ENCODE measurements at places on chromosomes 3 and 15.
A peak's percentile ranks its signal among the peaks of the same experiment; 100 is the strongest.

DNA sequence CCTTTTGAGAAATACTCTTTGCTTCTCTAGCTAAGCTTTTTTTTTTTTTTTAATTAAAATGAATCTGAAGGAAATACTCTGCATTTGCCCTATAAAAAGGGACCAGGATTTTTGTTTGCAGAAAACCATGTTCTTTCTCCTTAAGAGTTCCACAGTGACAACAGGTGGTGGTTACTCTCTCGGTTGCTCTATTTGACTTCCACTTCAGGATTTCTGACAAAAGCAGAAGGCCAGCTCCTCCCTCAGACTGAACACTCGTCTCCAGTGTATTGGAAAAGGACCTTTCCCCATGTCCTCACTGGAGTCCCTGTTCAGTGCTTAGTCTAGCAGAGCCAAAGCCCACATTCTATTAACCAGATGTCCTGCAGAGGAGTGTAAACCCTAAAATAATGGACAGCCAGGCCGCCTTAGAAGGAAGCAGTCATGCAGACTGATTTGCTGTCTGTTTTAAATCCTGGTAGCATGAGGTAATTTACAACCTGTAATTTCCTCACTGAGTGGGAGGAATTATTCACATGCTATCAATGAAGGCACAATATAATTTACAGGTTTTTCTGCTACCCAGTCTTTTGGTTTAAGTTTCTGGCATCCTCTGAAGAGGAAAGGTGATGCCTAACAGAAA lies 599.3 kb downstream of the PYDC2 start:
- no peak for DNase-seq

GRCh38 chr3:111610612-111611054 lies 15.5 kb upstream of the ZBED2 start:
- DNase-seq = no peak

- no peak for DNase-seq
These were observed 2.9 kb upstream of the PRRT3 start for GRCh38 chr3:9955067-9955502.

DNA sequence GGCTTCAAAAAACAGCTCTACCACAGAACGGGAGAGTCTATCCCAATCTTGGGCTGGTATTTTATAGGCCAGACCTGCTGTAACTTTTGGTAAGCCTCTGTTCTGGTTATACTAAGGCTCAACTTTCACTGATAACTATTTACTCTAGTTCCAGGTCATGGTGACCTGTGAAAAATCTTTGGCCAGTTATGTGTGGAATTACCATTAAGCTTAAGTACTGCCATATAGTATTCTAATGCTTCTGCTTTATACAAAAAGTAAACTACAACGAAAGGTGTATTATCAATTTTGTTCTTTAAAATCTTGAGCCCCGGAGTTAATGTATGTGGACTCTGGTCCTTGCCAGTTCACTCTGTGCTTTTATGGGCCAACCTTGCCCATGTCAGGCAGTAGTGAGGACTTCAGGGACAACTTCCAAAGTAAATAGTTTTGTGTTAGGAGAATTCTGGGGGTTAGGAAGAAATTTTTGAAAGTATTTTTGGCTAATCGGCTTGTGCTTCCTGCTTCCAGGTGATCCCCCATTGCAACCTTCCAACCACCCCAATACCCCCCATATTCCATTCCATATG lies 6.4 kb downstream of the SIAH2 start:
- DNase-seq = no peak

GRCh38 chr3:23948761-23949160 lies 3.7 kb downstream of the NR1D2 start:
- DNase-seq = no peak

DNA sequence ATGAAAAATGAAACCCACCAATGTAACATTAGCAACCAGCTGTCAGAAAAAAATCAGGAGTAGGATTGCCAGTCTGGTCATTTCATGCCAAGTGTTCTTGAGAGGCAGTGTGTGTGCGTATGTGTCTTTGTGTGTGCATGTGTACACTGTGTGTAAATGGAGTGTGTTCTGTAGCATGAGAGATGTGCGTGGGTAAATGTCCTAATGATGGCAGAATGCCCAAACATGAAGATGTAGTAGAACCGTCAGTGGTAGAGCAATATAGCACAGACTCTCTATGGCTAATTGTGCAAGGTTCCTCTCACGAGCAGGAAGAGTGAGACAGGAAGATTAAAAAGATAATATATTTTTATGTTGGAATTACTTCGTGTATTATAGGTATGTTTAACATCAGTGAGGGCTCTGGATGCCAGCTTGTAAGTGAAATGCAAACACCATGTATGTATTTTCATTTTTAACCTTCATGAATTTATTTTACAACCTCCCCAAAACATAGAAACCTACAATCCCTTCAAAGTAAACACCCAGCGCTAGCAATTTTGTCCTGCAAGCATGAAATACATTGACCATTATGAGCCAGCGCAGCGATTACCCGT lies 1038.7 kb downstream of the IGSF11 start:
- DNase-seq = no peak

DNA sequence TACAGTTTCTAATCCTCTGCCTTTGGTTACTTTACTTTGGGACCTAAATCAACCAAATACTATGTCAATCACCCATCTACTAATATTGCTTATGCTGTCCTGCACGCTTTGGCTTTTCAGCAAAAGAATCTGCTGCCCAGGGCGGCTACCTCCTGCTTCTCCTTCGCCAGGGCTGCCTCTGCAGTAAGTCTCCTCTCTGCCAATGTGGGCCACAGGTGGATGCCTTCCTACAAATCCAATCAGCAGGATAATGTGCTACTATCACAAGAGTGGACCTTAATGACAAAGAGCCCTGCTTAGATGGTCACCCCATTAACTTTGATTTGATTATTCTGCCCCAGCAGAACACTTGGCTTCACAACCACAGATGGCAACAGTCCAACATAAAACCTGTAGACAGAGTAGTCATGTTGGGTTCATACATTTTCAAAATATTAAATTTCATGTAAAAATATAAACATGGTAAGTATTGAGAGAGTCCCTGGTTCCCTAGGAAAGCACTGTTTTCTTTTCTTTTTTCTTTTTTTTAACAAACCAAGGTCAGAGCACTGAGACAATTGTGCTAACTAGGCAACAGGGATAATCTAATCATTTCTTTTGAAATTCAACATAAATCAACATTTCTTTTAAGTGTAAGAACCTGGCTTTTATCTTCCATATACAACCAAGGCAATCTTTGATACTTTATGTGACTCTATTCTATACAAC lies 298.3 kb downstream of the ZBTB20 start:
- no peak for DNase-seq

- no peak for DNase-seq
These were observed 43.6 kb downstream of the SEMA5B start for GRCh38 chr3:122984007-122984406.

GRCh38 chr15:89781891-89782618 lies 5.9 kb downstream of the MESP2 start:
- DNase-seq = no peak

DNA sequence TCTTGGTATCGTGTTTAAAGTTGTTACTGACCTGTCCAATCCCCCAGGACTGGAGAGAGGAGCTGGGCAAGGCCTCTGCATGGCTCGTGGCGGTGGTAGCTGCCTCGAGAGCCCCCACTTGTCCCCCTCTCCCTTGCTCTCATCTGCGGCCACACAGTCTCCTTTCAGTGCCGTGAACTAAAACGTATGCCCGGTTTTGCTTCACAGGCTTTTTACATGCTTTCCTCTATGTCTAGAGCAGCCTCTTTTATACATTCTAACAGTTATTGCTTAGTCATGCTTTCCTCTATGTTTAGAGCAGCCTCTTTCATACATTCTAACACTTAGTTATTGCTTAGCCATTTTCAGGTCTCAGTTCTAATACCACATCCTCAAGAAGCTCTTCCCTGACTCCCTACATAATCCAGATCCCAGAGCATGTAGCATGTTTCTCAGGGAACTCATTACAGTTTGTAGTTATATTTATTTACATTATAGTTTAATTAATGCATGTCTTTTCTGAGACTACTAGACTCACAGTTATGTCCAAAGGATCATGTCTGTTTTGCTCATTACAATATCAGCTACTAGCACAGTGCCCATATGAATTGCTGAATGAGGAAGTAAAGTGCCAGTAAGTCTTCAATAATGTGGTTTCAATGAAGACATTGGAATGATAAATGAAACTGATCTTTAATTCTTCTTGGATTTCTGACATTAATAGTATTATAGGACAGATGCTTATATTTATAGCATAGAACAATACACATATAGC lies 66.5 kb upstream of the TBL1XR1 start:
- DNase-seq = peak; percentile 20

- no peak for DNase-seq
These were observed 39.1 kb upstream of the OSBPL11 start for GRCh38 chr3:125634336-125634950.

GRCh38 chr15:31399544-31400171 lies 73.0 kb downstream of the KLF13 start:
- DNase-seq = no peak

DNA sequence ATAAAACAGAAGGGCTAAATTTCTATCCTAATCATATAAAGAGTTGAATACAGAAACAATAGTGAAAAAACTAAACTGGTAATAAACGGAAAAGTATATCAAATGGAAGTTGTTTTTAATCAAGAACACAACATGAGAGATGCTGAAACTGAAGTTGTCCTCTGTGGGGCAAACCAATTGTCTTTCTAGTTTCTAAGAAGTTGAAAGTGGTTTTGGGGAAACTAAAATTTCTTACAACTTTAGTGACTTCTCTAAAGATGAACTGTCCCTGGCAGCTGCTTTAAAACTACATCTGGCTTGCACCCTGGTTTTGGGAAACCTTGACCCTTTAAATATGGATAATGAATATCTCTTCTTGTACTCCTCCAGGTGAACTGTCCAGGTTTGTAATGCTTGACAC lies 155.6 kb downstream of the ADAM10 start:
- DNase-seq = no peak

DNA sequence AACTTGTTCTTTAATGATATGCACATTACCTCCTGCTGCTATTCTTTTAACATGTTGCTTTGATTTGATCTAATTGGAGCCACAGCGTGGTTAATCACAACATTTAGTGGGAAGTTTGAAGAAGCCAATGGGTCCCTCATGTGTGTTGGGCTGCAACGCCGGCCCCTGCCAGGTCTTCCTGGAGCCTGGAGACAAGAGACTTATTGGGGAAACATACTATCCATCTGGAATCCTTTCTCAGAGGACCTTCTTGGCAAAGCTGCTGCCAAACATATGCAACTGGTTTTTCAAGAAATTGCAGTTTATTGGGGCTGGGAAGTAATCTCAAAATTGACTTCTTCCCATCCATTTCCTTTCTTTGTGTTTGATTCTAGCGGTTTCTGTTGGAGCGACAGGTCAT lies 396.3 kb upstream of the PROK2 start:
- no peak for DNase-seq

- DNase-seq = no peak
These were observed 9.3 kb downstream of the TRA2B start for GRCh38 chr3:185928496-185928895.

- no peak for DNase-seq
These were observed 51.2 kb downstream of the FGF12 start for GRCh38 chr3:192675958-192676649.

GRCh38 chr3:128448491-128448890 lies 18.2 kb downstream of the DNAJB8 start:
- no peak for DNase-seq

DNA sequence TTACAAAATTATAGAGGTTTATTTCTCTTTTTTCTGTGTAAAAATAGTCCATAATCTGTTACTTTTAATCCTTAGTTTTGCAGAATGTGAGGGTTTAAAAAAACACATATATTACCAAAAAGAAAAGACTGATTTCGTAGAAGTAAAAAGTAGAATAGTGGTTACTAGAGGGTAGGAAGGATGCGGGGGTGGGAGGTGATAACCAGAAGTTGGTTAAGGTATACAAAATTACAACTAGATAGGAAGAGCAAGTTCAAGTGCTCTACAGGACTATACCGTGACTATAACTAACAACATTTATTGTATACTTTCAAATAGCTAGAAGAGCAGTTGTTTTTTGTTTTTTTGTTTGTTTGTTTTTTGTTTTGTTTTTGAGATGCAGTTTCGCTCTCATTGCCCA lies 16.1 kb downstream of the CASR start:
- DNase-seq = no peak

DNA sequence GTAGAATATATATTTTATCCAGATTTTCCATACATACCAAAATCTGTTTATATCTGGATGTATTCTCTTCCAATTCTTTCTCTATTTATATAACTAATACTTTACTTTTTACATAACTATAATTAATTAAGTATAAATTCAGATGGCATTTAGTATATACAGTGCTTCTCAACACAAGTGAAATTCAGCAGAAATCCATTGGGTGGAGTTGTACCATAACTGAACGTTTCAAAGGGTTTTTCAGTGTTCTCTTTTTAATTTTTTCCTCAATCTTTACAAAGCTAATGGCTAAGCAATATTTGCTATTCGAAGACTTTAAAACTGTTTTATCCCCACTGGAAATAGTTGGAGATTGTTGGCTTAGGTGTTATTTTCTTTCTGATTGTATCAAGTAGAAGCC lies 13.9 kb upstream of the ZBBX start:
- DNase-seq = no peak

DNA sequence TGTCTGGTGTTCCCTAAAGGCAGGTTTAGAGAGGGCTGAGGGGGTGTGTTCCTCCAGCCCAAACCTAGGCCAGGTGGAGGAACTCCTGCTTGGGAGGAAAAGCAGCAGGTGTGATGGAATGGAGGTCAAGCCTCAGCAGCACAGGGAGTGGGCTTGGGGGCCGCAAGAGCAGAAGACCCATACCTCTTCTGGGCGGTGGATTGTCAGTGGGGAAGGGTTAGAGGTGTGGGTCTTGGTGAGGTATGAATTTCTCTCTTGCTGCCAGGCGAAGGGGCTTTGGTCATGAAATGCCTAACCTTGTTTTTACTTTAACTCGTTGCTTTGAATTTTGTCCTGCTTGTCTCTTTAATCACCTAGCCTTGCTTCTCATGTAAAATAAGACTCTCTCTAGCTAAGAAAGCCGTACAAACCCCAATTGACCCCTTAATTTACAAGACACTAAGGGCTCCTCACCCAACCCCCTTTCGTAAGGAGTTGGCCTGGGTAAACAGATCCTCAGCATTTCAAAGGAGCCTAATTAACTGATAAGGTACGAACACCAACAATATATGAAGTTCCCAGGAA lies 38.9 kb downstream of the DHX30 start:
- DNase-seq = no peak

DNA sequence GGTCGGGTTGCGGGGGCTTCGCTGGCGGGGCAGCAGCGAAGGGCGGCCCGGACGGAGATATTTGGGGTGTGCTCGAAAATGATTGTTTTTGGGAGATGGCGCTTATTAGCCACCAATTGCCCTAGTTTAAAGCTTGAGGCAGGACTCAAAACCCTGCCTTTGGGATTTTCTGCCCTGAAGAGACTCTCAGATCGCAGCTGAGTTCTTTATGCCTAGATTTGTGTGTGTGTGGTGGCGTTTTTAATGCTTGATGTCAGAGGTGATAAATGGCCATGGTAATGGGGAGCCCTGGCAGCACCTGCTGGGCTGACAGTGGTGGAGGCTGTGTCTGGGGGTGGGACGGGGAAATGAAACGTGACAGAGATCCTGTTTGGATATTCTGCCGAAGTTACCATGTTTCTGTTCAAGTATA lies 604 bp downstream of the KCTD6 start:
- peak; percentile 9 for DNase-seq

Measured in hematopoietic multipotent progenitor cell treated with erythropoietin and hydrocortisone succinate and interleukin-3 and kit ligand, for 15 days (in vitro differentiated cells).